ENCODE measurements at places on chromosomes 3 and 15. TPM values are rescaled to one million over a fixed set of nuclear protein-coding genes. Genes with fewer than 3 reads are reported as not detected.

DNA sequence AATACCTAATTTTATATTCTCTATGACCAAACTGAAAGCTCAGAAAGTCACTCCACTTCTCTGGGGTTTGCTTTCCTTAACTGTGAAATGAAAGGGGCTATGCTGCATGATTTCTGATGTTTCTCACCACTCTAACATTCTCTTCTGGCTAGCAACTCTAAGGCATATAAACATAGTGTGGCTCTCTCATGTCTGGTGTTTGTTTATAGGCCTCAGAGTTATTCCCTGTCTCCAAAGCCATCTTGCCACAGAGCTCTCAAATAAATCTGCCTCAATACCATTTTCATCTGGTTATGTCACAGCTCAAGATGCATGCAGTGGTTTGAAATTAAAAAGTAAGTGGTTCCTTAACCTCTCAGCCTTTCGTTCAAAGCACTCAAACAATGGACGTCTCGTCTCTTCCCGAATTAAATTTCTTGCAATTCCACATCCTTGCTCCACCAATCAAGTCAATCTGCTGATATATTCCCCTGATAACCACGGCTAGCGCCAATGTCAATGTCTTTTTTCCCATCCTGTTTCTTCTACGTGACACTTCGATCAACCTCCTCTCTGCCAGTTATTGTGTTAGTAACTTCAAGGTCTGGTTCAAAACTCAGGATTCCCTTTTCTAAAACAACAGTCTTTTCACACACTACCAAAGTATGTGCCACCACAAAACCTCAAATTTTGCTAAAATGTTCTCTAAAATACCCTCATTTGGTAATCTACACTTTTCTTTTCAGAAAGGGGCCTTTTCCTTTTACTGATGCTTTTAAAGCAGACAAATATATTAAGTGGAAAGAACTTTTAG, 16.0 kb downstream of the TOMM70 start:
- DNase-seq: no peak

- no peak for DNase-seq
Observed at GRCh38 chr3:146259880-146260589, 9.1 kb upstream of the PLSCR4 start.

DNA sequence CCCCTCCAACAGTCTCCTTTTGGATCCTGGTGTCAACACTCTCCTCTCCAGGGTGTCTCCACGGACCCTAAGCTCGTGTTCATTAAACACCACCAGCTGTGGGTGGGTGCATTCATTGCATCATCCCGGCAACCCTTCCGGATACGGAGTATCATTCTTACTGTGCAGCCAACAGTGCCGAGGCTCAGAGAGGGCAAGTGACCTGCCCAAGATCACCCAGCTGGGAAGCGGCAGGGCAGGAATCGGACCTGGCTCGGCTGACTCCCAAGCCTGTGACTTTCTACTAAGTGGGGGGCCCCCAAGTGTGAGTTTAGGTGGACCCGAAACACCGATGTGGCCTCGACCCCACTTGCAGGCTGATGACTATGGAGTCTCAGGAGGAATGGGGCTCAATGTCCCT, 20.4 kb downstream of the H1-8 start:
- DNase-seq: no peak

NEK11 gene
- total RNA-seq: 11.5 TPM

ABI3BP gene
- total RNA-seq: 189 TPM

- DNase-seq: no peak
Observed at GRCh38 chr15:65338823-65339222, 34.3 kb downstream of the RNU5B-1 start.

- DNase-seq: no peak
Observed at GRCh38 chr15:86329311-86330013, 249.8 kb downstream of the AGBL1 start.

DNA sequence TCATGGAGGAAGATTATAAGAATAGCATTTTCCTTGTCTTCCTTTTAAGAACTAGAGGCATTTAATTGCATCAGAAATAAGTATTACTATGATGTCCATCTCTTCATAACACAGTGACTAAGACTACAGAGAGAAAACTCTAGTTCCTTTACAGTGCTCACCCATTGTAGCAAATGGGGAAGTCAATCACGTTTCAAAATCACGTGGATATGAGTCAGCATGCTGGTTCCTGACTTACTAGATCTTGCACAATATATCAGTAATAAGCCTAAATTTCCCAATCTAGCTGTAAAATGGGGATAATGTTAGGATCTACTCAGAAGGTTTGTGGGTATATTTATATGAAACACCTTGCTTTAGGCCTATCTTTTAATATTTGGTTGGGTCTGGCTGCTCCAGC, 254.8 kb upstream of the EOMES start:
- DNase-seq: peak; percentile 34

POLR2M gene
- total RNA-seq: 89.7 TPM

DNA sequence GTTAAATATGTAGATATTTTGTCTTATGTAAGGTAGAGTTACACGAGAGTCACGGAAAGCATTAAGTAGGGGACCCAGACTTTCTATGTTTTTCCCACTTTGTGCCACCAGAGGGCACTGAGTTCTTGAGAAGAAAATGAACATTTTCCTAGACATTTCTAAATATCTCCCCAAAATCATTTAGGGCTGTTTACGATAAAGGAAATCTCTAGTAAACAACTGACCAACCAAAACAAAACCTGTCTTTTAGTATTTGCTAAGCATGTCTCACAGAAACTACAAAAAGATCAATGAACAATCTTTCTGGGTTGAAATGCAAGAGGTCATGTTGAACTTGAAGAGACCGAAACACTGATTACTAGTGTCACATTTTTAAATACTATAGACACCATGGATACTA, 16.1 kb downstream of the POU1F1 start:
- DNase-seq: peak; percentile 43

ACP3 gene
- 0.44 TPM for total RNA-seq

DNA sequence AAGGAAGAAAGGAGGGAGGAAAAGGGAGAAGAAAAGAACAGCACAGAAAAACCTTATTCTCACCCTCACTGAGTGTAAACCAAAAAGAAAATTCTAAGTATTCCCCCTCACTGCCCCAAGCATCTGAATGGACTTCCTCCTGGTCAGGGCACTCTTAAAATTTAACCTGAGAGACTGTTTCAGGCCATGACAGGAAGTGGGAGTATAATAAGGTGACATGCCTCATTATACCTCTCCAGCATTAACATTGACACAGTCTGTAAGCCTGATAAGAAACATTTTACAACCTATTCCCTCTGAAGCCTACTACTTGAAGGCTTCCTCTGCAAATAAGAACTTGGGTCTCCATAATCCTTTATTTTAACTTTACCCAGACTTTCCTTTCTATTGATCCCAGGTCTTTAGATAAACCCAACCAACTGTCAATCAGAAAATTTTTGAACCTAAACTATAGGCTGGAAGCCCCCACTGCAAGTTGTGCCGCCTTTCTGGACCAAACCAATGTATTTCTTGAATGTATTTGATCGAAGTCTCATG, 41.7 kb downstream of the SLCO2A1 start:
- DNase-seq: no peak

FBXL22 gene
- 16.0 TPM for total RNA-seq

DNA sequence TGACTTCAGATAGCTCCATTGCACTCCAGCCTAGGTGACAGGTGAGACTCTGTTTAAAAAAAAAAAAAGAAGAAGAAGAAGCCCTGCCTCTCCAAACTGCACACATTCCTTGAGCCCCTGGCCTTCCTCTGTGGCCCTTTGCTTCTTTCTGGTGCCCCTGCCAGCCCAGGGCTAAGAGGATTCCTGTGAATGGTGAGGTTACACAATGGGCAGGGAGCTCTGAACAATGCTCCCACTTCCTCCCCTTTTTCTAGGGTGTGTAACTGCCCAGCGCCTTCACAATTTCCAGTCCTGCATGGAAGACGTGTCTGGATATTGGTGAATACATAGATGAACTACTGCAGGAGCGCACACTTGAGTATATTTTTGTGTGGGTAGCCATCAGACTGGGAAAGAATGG, 3.6 kb upstream of the AMOTL2 start:
- no peak for DNase-seq

ITIH1 gene
- total RNA-seq: 0.22 TPM

- peak; percentile 88 for DNase-seq
Observed at GRCh38 chr3:20080956-20081554, 40.8 kb downstream of the KAT2B start.
